ENCODE measurements at places on chromosomes 16 and 17. TPM values are rescaled to one million over a fixed set of nuclear protein-coding genes. Genes with fewer than 3 reads are reported as not detected.

DNA sequence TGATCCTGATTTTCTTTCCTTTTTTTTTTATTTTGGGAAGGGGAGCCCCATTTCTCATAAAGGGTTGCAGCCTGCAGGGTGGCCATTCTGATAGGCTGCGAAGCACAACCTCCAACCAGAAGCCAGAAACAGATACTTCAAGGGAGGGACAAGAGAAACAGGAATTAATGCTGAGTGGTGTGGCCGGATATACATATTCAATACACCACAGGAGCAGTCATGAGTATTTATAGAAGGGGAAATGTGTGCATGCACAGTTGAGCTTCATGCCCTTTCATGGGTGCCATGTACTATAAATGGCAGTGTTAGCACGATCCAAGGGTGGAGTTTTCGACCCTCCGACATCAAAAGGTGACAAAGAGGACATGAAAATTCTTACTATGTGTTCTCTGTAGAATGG, 320.8 kb downstream of the CBLN1 start:
- no peak for DNase-seq

DNA sequence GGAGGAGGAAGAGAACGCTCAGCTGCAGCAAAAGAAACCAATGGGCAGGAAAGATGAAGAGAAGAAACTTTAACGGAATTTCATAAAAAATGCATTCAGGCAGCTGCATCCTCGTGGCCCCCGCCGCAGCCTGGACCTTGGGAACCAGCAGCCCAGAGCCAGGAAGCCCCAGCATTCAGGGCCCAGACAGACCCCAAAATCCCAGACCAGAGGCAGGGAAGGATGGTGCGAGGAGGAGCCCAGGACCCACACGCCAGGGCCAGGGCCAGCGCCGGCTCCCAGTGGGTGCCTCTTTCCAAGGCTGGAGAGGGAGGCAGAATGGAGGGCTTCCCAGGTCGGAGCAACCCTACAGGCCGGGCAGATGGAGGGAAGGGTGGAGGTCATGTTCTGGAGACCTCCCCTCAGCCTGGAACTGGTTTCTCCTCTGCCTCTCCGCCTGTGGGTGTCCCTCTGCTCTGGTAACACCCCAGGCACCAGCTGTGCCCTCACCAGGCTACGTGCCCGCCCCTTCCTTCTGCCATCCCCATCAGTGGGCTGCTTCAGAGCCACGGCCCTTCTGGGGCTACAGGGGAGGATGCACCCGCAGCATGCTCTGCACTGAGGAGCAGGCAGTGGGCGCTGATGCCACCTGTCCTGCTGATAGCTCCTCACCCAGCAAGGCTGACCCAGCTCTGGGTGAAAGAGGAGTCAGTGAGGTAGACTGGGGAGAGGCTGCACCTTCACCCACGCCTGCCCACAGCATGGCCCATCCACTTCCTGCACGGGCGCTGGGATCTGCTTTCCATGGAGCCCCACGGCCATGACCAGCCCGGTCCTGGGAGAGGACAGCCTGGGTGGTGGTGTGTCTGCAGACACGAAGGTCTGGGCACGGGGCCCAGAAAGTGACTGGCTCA, 1.2 kb upstream of the MIF4GD start:
- no peak for DNase-seq

The NLRC3 gene
- not detected for total RNA-seq

DNA sequence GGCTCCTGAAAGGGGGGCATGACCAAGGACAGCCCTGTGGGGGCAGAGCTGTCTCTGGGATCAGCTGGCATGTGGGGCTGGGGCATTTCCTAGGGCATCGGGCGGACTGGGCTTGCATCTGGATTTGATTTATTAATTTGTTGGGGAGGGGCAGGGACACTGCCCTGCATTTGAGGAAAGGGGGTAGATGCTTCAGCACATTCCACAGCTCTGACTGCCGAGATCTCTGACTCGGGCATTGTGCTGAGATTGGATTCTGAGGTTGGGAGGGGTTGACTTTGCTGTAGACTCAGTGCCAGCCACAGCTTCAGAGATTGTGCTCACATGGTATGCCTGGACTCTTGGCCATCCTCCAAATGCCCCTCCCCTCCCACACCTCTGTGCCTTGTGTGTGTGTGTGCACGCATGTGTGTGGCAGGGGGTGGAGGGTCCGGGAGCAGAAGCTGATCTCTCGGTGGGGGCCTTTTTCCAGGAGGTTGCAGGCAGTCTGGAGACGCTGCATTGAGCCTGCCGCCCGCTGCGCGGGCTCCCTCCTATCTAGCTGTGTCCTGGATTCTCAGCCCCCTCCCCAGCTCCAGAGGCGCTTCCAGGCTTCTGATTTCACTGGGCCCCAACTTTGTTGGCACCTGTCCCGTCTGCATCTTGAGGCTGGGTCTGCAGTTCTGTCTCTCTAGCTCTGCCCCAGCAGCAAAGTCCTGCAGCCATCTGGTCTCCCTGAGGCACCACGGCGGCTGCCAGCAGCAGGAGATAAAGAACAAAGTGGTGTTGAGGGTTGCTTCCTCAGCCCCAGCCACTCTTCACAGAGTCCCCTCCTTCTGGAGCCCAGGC, 14.9 kb downstream of the IGFBP4 start:
- DNase-seq: peak; percentile 59

DNA sequence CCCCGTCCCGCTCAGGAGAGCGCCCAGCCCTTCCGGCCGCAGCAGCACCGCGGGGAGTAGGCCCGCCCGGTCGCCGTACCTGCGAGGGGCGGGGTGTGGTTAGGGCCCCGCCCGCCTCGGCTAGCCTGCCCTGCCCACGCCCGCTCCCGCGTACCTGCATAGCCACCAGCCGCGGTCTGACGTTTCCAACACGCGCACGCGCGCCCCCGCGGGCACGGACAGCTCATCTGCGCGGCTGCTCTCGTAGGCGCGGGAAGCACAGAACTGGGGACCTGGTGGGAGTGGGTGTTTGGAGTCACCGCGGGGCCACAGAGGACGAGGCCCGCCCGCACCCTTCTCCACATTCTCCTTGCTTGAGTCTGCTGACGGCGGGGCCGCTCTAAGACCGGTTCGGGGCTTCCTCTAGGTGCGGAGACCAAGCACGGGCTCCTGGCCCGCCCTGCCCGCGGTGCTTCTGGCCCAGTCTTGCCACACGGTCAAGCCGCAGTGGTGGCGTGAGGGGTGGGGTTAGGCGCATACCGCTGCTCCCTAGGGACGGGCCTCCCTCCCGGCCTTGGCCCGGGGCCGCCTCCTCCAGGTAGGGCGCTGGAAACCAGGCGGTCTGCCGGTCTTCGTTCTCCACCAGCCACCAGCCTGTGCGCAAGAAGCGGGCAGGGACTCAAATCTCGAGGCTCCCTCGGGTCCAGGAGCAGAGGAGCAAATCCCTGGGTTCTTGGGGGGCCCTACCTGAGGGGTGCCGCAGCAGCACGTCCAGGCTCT, 1.8 kb downstream of the NOXO1 start:
- no peak for DNase-seq

The DLX3 gene
- total RNA-seq: not detected

- DNase-seq: no peak
These were observed 18.0 kb upstream of the DBNDD1 start for GRCh38 chr16:90037276-90037675.

DNA sequence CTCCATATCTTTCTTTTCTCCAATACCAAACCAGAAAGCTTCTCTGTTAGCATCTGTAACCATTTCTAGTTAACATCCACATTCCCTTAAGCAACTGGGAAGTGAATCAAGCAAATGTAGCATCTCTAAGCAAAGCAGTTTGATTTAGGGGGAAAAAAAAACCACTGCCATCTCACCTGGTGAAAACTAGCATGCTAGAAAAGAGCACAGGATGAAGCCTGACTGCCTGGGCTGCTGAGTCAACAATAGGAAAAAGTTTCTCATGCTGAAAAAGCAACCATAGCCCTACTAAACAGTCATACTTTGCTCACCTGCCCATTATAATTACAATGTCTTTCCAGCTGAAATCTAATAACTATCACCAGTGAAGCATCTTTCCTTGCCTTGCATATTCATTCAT, 139.3 kb downstream of the ANKFN1 start:
- DNase-seq: no peak

The MYH13 gene
- not detected for total RNA-seq

The GALNS gene
- total RNA-seq: 26.3 TPM

- DNase-seq: no peak
These were observed 6.5 kb downstream of the HIGD1B start for GRCh38 chr17:44854192-44854591.

The PITPNC1 gene
- total RNA-seq: 4.3 TPM

DNA sequence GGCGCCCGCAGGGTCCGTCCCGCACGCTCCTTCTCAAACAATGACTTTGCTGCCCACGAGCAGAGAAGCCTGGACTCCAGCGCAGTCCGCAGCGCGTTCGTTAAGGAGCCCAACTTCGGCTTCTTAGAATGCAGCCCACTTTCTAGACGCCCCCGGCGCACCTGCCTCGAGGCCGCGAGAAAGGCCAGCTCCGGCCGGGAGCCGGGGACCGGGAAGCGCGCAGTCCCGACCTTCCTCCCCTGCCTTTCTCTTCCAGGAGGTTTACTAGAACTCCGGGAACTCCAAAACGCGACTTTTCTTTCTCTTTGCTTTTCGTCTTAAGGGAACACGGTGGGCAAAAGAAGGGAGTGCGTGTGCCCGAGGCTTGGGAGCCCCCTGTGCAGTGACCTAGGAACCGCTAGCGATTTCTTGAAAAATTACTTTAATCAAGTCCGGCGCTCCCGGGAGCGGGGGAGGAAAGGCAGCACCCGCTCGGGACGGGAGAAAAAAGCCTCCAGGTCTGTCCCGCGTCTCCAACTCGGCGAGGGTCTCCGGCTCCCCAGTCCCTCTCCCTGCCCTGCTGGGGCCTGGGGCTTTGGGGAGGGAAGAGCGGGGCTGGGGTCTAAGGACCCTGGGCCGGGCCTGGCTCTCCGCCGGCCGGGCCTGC, 2.6 kb downstream of the HNF1B start:
- DNase-seq: peak; percentile 13

DNA sequence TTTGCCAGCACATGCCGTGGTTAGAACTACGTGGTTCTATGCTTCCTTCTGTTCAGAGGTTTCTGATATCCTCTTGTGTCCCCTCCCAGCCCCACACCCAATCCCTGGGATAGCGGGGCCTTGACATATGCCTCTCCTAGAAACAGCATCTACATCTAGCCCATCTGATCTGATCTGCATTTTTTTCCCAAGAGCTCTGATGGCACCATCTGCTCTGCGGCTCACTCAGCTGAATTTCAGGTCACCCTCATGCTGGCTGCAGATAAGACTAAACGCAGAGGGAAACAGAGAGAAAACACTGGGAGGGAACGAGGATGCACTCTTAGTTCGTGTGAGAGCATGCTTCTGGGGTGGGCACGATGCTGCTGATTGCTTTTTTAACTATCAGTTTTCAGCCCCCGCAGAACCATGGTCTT, 10.7 kb downstream of the WIPI1 start:
- no peak for DNase-seq

The DNAI2 gene
- not detected for total RNA-seq

GRCh38 chr17:53633856-53634255, 188.9 kb upstream of the KIF2B start:
- no peak for DNase-seq

Measured in fibroblast of villous mesenchyme (primary cell).